Retinal pigment epithelial cell (primary cell): ENCODE measurements at places on chromosomes 7 and 10.

DNA sequence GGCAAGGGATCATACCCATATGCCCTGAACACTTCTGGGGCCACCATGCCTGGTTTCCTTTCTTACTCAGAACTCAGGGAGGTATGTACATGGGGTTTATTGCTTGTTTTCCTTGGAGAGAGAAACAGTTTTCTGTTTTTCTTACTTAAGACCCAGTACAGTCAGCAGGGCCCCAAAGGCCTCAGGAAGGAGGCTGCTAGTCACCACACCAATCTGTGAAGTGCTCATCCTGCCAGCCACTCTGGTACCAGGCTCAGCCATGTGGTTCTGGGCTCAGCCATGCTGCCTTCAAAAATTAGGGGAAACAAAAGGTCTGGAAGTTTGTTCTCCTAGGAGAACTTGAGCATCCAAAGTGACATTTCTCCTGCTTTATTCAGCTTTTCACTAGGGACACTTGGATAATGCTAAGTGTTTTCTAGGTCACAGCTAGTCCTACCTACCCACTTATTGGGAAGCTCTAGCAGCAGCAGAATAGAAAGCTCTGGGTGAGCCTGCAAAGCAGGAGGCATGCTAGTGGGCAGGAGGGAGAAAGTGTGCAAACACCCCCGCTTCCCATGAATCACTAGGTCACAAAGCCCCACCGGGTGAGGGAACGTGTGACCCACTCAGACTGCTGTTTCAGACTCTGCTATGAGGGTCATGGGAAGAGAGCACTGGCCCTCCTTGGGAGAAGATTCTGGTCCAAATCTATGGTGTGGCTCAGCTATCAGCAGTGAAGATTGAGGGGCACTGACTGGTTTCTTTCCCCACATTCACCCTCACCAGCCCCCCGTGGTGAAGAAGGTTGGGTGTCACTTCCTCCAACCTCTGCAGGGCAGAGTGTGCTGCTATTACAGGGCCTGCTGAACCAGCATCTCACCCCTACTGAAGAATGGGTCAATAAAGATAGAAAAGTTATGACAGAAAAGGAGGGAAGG is 23.9 kb downstream of the NUDCD3 start:
- no peak for DNase-seq

DNA sequence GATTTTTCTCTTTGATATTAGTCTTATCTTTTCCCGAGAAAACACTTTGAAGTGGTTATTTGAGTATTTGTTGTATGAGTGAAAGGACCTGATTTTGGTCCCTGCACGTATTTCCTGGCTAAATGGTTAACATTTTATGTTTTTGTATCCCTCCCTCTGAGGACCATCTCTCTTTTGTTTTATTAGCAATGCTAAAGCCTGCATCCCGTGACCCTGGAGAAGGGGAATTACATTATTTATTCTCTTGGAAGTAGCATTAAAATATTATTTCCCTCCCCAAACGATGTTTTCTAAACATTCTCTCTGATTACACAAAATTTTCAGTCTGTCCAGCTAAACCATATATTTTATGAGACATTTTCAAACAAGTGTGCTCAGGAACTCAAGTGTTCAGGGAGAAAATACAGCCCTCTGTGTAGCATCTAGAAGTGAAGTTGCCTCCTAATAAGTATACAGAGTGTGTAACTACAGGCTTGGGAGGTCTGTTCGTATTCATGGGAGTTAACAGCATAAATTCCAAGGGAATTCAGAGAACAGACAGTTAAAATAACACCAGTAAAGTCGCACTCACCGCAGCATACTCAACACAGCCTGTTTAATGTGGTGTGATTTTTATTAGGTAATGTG is 163.8 kb upstream of the NPVF start:
- DNase-seq = no peak

GRCh38 chr10:129741978-129742741 is 221.9 kb downstream of the EBF3 start:
- no peak for DNase-seq

DNA sequence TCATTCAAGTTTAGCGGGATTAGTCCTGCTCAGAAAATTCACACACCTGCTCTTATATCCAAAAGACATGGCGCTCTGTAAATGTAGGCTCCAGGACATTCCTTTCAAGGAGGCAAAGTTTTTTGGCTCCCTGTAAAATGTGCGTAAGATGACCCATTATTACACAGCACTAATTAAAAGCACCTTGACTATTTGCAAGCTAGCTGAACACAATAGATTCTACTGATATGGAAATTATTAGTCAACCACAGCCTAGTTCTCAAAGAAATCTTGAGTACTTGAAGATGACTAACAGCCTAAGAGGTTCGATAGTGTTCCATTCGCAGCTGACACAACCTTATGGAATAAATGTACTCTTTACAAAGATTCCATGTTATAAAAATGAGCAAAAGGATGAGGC is 175.2 kb downstream of the BMPER start:
- no peak for DNase-seq

DNA sequence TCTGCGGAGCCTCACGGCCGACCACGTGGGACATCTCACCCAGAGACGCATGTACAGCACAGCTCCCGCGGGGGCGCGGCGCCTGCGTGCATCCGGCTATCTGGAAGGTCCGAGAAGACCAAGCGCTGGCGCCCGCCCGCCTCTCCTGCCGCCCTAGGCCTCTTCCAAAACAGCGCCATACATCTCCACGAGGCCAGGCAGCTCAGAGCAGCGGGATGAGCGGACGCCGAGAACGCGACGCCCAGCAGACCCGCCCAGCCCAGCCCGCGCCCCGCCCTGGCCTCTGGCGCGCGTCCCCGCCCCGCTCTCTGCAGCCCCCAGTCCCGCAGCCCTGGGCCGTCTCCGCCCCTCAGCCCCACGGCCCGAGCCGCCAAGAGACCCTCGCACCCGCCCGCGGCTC is 20.3 kb upstream of the LANCL2 start:
- DNase-seq = no peak

GRCh38 chr7:122790591-122790990 is 87.9 kb upstream of the RNF148 start:
- no peak for DNase-seq

GRCh38 chr7:112638675-112639400 is 151.4 kb downstream of the TMEM168 start:
- DNase-seq = no peak

- DNase-seq = no peak
Measured at GRCh38 chr7:137850972-137851945, 4.5 kb upstream of the DGKI start.

DNA sequence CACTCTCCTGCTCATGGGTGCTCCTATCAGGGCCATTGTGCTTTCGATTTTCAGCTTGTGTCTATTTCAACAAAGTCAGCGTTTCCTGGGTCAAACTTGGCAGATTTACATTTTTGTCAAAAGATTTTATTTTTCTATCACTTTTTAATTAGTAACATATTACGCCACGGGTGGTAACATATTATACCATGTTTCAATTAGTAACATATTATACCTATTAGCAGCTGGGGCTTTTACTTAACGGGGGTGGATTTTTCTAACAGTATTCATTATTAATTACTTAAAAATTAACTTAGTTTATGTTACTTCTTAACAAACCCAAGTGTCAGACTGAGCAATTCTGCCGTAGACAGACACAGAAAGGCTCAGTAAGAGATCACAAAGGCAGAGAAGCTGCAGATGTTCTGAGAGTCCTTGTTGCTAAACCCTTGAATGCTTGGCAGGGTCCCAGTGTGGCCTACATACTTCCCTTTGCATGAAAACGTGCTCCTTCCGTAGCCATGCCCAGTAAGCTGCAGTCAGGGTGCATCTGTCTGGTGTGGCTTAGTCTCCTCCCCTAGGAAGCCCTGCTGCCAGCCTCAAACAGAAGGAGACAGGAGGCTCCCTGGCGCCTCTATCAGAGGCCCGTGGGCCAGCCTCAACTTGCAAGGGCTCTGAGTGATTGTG is 263.1 kb upstream of the CXCL12 start:
- no peak for DNase-seq

DNA sequence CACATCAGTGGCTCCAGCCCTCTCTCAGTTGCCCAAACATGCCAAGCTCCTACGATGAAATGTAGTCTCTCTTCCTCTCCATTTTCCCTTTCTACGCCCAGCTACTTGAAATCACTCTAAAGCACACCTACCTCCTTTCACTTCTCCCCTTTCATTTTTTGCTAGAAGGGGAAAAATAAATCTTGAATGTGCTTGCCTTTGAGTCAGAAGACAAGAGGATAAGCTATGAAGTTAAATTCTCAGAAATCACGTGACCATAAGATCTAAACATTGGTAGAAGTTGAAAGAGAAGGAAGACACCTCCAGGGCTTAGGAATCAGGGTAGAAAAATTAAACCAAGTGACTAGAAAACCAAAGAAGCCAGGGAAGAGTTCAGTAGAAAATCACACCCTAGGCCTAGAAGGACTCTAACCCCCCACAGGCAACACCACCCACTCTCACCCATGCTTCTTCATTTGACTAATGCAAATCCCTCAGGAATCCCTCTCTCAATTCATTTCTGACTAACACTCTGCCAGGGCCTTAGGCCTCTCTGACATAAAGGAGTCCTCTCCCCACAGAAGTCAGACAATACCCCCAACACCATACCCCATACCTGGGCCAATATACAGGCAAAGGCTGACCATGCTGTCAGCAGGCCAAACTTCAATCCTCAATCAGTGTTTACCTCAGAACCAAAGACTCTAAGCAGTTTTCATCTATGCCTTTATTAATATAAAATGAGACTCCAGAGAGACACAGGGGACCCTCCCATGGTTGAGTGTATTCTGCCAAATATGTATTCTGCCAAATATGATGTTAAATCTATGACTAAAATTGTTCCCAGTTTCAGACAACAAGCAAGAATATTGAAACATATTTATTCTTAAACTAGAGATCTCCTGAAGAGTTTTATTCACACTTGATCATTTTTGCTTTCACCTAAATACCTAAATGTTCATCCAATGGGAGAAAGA is 84.8 kb downstream of the ELMO1 start:
- no peak for DNase-seq

- DNase-seq = no peak
Measured at GRCh38 chr7:134686786-134687185, 40.1 kb downstream of the BPGM start.

DNA sequence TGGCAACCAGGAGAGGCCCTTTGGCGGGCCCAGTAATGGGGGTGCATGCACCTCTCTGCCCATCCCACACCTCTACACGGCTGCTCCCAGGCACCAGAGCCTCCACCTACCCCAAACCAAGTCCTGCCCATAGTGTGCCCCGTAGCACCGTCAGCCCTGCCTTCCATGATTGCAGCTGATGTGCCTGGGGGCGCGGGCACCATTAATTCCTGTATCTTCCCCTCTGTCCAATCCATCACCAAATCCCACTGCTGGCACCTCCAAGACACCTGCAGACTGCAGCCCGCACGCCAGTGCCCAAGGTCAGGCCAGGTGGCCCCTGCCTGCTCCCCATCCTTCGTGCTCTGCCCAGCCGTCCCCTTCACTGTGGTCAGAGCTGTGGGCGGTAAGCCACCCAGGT is 533.0 kb downstream of the PTPRN2 start:
- no peak for DNase-seq

DNA sequence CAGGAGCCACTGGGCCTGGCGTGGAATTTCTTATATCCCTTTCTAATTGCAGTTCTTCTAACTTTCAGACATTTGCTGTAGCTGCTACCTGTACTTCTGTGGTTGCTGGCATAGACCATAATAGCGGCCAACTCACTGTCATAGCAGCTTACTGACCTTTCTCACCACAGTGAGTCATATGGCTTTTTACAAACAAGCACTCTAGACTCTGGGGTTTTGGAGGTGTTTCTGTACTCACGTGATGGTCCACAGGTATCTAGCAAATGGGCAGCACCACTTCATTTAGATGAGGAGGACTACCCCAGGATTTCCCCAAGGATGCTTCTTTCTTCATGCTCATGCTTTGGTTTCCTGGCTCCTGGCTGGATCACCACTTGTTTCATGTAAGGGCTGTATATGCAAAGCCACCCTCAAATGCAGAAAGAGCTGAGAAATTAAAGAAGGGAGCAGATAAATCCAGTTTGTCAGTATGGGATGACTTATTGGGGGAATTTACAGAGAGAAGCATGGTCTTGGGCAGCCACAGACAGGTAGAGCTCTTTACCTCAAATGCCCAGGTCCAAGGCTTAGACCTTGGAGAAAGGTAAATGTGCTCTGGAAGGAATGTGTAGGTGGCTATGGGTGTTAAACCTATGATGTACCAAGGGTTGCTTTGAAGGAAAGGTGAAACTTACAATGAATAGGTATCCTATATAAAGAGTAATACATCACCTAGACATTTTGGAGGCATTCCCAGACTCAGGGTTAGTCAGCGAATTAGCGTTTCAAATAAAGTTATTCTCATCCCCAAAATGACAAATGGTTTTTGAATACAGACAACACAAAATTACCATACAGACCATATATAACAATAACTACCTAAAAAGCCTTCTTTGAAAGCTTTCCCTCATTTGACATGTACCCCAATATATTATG is 15.9 kb upstream of the SLC25A16 start:
- DNase-seq = no peak

DNA sequence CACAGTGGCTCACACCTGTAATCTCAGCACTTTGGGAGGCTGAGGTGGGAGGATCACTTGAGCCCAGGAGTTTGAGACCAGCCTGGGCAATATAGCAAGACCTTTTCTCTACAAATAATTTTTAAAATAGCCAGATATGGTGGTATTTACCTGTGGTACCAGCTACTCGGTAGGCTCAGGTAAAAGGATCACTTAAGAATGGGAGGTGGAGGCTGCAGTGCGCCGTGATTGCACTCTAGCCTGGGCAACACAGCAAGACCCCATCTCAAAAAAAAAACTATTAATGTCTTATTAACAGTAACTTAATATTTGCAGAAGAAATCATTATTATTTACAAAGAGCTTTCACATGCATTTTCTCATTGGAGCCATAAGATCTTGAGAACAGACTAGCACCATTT is 103.6 kb downstream of the SGMS1 start:
- DNase-seq = no peak

GRCh38 chr7:74058486-74058885 is 25.1 kb upstream of the LIMK1 start:
- no peak for DNase-seq

DNA sequence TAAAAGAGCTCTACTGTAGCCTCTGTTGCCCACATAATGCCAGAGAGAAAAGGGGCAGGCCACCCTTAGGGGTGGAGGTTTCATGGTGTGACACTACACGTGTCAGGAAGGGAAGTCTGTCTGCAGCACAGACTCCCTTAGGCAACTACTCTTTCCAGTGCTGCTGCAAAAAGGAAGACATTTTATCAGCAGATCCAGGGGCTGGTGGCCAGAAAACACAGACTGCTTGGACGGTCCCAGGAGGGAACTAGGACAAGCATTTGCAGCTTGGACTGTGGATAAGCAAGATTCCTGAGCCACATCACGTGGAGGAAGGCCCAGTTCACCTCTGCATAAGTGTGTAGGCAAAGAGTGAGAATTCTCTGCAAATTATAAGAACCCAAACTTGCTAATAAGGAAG is 220.8 kb downstream of the FANK1 start:
- no peak for DNase-seq

- no peak for DNase-seq
Measured at GRCh38 chr7:36343548-36343947, 46.1 kb upstream of the ANLN start.

DNA sequence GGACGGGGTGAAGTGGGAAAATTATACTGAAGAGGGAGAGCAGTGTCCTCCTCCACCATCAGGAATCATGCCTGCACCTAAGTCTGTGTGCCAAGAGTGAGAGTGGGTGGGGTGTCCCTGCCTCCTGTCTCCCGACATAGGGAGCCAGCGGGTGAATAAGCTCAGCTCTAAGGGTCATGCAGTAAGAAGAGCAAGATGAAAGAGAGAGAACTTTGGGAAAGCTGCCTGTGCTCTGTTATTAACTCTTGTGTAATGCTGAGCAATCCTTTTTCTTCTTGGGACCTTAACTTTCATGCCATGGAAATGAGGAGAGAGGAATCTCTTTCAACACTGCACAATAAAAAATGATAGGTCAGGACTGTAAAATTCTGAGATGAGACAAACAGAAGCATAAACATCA is 7.9 kb upstream of the TCAF1 start:
- no peak for DNase-seq
